ENCODE measurements at places on chromosomes 2 and 18.

DNA sequence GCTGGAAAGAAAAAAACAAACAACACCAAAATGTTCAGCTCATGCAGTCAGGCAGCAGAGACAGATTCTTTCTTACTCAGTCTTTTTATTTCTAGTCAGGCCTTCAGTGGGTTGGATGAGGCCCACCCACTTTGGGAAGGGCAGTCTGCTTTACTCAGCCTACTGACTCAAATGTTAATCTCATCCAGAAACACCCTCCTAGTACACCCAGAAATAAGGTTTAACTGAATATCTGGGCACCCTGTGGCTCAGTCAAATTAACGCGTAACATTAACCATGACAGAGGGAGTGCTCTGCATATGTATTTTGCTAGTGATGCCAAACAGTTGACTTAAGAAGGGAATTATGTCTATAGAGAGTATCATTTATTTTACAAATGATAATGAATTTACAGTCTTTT lies 401.6 kb downstream of the PARD3B start:
- no peak for DNase-seq

DNA sequence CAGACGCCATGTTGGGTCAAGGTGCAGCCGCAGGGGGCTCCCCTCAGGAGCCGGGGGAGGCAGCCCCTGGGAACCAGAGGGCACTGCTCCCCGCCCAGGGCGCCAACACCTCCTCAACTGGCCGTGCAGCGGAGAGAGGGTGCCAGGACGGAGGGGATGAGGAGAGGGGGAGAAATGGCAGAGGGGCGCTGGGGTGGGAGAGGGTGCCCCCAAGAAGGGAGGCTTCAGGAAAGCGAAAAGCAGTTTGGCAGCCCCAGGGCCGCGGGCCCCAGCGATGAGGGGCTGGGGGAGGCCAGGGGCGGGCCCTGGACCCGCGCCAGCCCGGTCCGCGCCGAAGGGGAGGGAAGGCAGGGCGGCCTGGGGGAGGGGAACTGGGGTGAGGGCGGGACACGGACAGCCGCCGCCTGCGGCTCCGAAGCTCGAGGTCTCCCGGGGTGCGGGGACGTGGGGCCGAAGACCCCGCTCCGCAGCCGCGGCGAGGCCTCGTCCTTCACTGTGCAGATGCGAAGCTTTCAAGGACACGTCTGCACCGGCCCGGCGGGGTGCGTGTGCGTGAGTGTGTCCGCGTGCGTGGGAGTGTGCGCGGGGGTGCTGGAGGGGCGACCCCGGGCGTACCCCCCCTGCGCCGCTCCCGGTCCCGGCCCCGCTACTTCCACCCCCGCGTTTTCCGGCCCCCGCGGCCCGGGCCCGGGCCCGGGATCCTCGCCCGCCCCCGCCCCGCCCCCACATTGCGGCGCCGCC lies 1.4 kb downstream of the DNMT3A start:
- DNase-seq, result no peak

DNA sequence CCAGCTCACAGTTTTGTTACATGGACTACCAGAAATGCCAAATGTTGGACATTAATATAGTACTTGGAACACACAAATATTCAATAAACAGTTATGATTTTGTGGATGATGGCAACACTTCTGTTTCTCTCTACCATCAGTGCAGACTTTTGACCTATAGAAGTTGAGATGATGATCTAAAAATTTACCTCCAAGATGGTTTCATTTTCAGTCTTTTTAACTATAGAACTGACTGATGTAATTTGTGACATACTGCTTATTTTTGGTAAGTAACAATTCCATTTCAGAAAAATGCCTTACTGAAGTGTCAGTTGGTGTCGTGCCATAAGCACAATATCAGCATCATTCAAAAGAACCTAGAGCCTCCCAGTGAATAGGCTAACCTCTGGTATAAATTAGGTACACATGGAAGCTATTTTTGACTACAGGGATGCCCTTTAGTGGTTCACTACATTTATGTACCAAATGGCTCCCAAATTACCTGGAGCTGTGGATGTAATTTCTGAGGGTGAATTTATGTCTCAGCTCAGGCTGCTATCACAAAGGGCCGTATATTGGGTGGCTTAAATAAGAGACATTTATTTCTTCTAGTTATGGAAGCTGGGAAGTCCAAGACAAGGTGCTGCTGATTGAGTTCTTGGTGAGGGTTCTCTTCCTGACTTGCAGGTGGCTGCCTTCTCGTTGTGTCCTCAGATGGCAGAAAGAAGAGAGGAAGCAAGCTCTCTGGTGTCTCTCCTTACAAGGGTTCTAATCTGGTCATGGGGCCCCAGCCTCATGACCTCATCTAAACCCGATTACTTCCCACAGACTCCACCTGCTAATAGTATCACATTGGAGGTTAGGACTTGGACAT lies 66.5 kb downstream of the ALPK2 start:
- no peak for DNase-seq

DNA sequence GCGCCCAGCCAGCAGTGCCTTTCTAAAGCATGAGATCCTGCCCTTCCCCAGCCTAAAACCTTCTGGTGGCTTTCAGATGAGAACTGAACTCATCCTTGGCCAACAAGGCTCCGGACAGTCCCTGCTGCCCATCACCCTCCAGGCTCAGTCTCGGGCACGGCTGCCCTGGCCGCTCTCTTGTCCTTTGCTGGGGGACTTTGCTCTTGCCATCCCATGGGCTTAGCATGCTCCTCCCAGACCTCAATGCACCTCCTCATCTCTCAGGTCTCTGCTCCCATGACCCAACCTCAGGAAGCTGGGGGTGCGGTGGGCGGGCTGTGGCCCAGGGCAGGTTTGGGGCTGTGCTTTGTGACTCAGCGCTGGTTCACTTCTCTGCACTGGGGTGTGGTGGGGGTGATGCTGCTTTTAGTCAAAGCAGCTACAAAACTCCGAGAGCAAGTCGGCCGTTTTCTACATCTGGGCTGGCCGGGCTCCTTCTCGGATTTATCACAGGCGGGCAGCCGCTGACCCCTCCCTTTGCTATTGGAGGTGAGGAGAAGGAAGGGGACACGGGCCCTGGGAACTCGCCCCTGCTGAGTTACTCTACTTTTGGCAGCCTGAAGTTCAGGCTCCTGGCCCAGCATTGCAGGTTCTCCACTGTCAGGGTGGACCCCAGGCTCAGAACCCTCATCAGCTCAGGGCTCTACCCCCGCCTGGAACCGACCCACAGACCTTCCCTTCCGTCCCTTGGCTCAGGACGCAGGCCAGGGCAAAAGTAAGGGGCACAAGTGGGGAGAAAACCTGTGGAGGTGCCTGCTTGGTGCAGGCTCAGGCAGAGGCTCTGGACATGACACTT lies 90.6 kb upstream of the TAF1B start:
- no peak for DNase-seq

DNA sequence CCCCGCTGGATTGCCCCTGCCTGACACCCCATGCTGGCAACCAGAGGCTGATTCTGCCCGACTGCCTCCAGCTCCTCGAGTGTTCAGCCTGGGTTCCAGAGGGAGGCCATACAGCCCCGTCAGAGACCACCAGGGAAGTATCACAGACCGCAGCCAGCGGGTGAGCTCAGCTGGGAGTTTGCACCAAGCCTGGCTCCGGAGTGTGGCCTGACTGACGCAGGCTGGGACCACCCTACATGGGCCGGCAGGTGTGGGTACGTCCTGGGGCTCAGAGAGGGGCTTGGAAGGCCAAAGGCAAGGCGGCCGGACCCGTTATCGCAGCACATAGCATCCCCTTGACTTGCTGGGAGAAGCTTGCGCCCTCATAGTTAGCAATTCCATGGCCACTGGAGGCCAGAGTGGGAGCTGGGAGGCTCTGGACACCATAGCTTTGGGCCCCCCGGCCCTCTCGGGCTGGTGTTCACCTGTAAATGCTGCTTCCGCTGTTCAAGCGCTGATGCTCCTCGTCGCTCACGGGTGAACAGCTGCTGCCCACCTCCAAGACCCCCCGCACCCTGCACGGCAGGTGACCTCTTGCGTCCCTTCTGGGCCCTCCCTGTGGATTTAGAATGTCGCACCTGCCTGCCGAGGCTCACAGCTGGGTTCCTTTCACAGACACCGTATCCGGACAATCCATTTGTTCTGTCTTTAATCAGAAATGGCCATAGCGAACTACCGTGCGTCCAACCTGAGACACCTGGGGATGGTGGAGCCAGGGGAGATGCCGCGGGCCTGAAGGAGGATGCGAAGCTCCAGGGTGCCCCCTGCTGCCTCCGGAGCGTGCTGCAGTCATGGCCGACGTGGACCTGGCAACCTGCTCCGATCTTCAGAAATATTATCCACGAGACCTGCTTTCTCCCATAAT lies 31.2 kb upstream of the SLC66A3 start:
- peak; percentile 78 for DNase-seq

DNA sequence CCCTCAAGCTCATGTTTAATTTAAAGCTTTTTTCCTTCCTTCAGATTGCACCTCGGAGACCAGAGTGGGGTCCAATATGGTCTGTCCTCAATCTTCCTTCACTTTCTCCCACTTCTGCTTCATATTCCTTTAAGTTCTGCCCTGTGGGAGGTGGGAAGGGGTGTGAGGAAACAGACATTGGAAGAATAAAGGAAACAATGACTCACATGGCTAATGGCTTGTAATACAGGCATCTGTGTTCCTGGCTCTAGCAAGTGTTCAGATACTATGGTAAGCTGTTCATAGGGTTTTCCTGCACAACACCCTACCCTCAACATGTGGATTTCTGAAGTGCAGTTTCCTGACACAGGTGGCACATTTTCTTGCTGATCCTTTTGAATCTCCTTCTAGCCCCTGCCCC lies 209.5 kb downstream of the PIK3C3 start:
- no peak for DNase-seq

DNA sequence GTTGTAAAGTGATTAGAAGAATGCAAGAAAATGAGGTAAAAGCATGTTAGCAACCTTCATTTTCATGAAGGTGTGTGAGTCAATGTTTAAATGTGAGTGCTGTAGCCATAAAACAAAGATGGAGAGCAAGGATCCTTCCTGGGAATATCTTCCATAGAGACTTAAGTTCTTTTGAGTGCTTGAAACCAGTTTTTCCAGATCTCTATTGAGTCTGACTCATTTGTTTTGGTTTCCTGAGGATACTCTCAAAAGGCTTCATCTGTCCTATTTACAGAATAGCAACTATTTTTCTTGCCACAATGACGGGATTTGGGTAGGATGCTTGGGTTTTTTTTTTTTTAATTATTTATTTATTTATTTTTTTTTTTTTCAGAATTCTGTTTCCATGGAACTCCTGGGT lies 45.9 kb upstream of the ASB1 start:
- no peak for DNase-seq

GRCh38 chr2:65407240-65407639 lies 25.2 kb downstream of the SPRED2 start:
- DNase-seq, result no peak

DNA sequence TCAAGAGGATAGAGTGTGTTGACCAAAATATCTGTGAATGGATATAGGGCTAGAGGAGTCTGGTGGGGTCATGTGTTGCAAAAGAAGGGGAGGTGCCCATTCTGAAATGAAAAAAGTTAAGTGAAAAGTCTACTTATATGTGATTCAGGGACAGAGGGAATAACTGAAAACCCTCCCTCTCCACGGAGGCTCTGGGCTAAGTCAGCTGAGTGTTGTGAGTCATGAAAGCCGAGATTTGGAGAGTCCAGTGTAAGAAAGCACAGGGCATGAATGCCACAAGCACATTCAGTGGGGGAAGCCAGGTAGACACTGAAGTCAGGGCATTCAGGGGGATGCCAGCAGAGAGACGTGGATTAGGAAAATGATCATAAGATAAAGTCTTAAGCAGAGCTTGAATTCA lies 871.9 kb downstream of the TSN start:
- no peak for DNase-seq

- peak; percentile 79 for DNase-seq
These were observed at the start of gene TMEFF2 for GRCh38 chr2:192194866-192195547. Gene TMEFF2 (minus strand): TSS chr2:192194933. CDS start chr2:192194524, 409 bp downstream.

DNA sequence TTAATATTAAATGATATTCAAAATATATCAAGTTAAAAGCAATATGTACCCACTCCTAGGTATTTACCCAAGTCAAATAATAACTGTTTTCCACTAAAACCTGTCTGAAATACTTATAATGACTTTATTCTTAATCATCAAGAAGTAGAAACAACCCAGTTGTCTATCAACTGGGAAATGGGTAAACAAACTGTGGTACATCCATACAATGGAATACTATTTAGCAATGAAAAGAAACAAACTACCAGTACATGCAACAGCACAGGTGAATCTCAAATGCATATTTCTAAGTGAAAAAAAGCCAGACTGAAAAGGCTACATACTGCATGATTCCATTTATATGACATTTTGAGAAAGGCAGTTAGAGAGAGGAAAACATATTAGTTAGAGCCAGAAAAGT lies 559.9 kb downstream of the MBD2 start:
- no peak for DNase-seq

GRCh38 chr18:29321561-29321960 lies 1144.6 kb upstream of the CDH2 start:
- no peak for DNase-seq

GRCh38 chr2:181984814-181985631 lies 630 bp upstream of the PPP1R1C start:
- DNase-seq, result no peak

DNA sequence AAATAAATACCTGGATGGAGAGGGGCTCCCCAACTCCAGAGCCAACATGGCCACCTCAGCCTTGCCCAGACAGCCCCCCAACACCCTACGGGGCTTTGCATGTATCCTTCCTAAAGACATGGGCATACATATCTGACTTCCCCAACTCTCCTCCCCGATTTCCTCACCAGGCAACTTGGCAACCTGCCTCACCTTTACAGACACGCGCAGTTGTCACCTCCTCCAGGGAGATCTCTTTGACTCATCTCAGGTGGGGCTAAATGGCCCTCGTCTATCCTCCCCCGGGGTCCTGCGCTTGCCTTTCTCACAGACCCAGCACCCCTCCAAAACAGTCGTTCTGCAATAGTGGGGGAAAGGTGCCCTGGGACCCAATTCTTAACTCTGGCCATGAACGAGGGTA lies 10.6 kb upstream of the BIN1 start:
- DNase-seq, result no peak

GRCh38 chr2:149463328-149464002 lies 124.1 kb downstream of the MMADHC start:
- DNase-seq, result no peak

GRCh38 chr2:233764264-233764663 lies 4.2 kb downstream of the UGT1A1 start:
- no peak for DNase-seq

GRCh38 chr2:239326831-239327535 lies 73.8 kb downstream of the HDAC4 start:
- DNase-seq, result no peak

GRCh38 chr2:127012868-127013267 lies 94.1 kb downstream of the BIN1 start:
- DNase-seq, result no peak

GRCh38 chr2:41400088-41400665 lies 647.6 kb upstream of the PKDCC start:
- no peak for DNase-seq

DNA sequence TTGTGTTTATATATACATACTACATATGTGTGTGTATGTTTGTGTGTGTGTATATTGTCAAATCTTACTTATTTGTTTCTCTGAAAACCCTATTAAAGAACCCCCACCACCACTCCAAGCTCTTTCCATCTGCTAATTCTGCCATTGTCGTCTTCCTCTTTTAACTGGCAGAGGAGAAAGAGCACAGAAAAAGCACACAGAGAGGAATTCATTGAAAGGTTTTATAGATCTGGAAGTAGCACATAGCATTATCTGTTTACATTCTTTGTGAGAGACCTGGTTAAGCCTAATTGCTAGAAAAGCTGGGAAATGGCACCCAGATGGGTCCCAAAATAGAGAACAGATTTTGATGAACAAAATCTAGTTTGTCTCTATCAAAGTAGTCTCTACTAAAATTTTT lies 800.0 kb upstream of the PIK3C3 start:
- no peak for DNase-seq
